ENCODE measurements at places on chromosomes 16 and 17.

DNA sequence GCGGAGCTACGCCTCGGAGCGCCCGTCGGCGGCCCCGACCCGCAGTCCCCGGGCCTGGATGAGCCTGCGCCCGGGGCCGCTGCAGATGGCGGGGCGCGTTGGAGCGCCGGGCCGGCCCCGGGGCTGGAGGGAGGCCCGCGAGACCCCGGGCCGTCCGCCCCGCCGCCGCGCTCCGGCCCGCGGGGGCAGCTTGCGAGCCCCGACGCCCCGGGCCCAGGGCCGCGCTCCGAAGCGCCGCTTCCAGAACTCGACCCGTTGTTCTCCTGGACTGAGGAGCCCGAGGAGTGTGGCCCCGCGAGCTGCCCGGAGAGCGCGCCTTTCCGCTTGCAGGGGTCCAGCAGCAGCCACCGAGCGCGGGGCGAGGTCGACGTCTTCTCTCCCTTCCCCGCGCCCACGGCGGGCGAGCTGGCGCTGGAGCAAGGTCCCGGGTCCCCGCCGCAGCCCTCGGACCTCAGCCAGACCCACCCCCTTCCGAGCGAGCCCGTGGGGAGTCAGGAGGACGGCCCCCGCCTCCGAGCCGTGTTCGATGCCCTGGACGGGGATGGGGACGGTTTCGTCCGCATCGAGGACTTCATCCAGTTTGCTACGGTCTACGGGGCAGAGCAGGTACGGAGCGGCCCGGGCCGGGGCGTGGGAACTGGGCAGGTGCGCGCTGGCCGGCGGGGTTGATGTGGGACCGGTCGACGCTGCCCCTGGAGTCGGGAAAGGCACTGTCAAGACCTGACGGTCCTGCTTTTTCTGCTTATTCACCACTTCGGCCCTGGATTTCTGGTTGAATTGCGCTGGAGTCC is 861 bp downstream of the RAB11FIP3 start:
- DNase-seq, result no peak

DNA sequence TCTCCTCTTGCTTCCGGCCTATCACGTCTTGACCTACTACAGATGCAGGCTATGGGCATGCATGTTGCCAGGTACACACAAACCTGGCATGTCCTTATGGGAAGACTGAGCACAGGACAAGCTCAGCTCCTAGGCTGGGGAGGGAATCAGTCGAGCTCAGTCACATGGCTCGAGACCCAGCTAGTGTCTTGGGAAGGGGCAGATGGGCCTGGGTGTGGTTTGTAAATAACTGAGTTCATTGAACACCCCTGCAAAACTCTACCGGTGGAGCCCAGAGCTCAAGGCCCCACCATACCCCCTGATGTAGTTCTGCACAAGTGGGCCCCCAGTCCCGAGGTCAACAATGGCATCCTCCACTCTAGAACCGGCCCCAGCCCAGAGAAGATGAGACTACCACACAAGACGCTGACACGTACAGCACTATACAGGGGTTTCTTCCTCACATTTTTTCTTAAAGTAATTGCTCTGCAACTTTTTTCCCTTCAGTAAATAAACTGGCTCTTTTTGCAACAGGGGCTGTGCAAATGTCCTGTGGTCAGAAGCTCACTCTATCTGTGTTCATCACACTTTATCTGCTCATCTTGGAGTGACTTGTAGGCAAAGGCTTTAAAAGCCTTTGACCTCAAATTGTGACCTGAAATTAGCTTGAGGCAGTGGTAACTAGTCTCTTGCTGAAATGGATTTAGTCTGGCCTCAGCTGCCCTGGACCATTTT is 22.9 kb downstream of the ZNHIT3 start:
- no peak for DNase-seq

DNA sequence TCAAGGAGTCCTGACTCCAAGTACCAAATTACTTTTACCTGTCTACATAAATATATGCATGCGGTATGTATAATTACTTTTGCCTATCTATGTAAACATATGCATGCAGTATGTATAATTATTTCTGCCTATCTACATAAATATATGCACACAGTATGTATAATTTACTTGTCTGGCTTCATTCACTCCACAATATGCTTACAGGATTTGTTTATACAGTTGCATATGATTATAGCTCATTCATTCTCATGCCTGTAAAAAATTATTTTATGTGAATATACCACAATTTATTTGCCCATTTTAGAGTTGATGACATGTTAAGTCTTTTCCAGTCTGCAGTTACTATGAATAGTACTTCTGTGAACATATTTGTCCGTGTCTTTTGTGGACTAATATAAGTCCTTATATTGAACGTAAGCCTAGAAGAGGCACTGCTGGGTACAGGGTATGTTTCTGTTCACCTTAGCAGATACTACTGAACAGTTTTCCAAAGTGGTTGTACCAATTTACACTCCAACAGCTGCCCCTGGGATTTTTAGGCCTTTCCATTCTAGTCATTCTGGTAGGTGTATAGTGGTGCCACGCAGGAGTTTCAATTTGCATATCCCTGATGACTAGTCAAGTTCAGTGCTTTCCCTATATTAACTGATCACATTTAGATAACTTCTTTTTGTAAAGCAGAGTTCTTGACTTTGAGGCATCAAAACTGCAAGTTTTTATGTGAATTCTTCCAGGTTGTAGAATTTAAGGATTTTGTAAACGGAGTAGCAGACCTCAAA is 47.0 kb downstream of the MARVELD3 start:
- no peak for DNase-seq

DNA sequence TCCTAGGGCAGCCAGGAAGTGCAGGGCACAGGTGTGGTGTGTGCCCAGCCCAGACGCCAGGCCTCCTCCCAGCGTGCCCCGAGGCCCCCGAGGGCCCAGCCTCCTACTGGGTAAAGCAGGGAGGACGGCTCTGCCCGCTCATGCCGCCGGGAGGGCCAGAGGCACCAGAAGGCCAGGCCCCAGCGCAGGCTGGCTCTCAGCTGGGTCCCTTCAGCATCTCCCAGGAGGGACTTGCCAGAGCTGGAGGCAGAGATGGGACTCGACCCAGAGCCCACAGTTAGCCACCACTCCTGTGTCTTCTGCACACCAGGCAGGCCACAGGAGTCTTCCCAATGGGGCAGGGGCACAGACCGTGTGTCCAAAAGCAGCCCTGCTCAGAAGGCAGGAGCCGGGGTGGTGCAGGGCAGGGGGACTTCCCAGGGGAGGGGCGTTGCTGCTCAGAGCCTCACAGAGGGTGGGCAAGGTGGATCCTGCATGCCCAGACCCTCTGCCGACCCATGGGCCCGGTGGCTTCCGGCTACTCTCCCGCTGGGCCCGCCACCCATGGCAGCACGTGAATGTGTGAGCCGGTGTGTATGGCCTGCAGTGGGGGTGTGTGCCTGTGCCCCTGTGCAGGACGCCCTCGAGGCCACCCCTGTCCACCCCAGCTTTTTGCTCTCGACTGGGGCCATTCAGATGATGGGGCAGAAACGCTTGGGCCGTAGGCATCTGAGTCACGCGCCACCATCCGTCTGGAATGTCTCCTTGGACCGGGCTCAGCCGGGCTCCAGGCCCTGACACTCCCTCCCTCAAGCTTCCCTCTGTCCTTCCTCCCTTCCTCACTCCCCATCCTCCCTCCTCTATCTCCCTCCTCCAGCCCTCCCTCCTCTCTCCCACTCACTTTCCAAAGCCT is 5.7 kb upstream of the ZNF469 start:
- no peak for DNase-seq

DNA sequence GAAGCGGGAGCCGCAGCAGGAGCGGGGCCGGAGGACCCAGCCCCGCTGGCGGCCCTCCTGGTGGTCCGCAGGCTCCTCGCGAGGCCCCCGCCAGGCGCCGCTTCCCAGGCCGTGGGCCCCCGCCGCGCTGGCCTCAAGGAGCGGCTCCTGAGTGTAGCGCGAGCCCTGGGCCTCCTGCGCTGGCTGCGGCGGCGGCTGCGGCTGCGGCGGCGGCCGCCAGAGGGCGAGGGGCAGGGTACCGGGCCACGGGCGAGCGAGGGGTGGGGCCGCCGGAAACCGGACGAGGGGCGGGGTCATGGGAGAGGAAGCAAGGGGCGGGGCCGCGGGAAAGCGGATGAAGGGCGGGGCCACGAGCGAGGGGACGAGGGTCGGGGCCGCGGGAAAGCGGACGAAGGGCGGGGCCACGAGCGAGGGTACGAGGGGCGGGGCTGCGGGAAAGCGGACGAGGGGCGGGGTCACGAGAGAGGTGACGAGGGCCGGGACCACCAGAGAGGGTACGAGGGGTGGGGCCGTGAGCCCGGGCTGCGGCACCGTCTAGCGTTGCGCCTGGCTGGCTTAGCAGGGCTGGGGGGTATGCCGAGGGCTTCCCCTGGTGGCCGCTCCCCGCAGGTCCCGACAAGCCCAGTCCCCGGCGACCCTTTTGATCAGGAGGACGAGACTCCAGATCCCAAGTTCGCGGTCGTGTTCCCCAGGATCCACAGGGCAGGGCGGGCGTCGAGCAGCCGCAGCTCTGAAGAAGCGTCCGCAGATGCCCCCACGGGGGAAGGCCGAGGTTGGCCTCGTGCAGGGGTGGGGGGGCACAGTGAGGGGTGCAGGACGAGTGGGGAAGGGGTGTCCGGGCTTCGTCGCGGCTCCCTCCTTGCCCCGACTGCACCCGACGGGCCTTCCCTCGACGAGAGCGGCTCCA is 1.7 kb downstream of the MYO15B start:
- DNase-seq, result peak; percentile 48
